ENCODE measurements at places on chromosomes 2 and 18. TPM values are rescaled to one million over a fixed set of nuclear protein-coding genes. Genes with fewer than 3 reads are reported as not detected.

Gene CGREF1
- total RNA-seq: 17.6 TPM

Gene SLC38A11
- total RNA-seq: not detected

Gene ACVR1C
- 8.7 TPM for total RNA-seq

Gene KCNS3
- 0.23 TPM for total RNA-seq

Gene HOXD11
- not detected for total RNA-seq

Gene DYNAP
- not detected for total RNA-seq

Gene TMEM87B
- total RNA-seq: 11.6 TPM

Gene CPS1
- total RNA-seq: 14.1 TPM

Gene GRB14
- total RNA-seq: 11.8 TPM

Gene PTPRN
- 0.25 TPM for total RNA-seq

Gene SPHKAP
- total RNA-seq: 0.42 TPM

Gene SRD5A2
- 0.48 TPM for total RNA-seq

Gene ZBTB7C
- total RNA-seq: 1.5 TPM

Gene SEH1L
- total RNA-seq: 43.7 TPM

Gene XDH
- total RNA-seq: not detected

Gene C2orf66
- not detected for total RNA-seq

DNA sequence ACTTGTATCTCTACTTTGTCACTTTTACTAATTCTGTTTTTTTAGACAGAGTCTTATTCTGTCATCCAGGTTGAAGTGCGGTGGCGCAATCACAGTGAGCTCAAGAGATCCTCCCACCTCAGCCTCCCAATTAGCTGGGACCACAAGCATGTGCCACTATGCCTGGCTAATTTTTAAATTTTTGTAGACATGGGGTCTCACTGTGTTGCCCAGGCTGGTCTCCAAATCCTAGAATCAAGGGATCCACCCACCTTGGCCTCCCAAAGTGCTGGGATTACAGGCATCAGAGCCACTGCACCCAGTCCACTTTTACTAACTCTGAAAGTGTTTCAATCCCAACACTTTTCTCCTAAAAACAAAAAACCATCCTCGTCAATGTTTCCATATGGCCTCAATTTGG, 94.9 kb downstream of the MALT1 start:
- no peak overlapping the region for H3K4me3 ChIP-seq
- H3K36me3 ChIP-seq: no peaks in the 10 kb centered on the region
- peaks cover 3% of the 10 kb centered on the region for H3K4me1 ChIP-seq
- H3K27ac ChIP-seq: no peak overlapping the region
- no peaks in the 10 kb centered on the region for H3K27me3 ChIP-seq
- DNase-seq: no peak

- H3K4me1 ChIP-seq: no peaks in the 10 kb centered on the region
- H3K4me3 ChIP-seq: no peak overlapping the region
- DNase-seq: no peak
- H3K27ac ChIP-seq: no peak overlapping the region
Observed at GRCh38 chr2:235293061-235293460, 200.8 kb upstream of the AGAP1 start.

- no peaks in the 10 kb centered on the region for H3K36me3 ChIP-seq
- no peak for DNase-seq
- no peak overlapping the region for H3K4me3 ChIP-seq
- no peaks in the 10 kb centered on the region for H3K4me1 ChIP-seq
Observed at GRCh38 chr2:142065156-142065555, 65.7 kb downstream of the LRP1B start.

DNA sequence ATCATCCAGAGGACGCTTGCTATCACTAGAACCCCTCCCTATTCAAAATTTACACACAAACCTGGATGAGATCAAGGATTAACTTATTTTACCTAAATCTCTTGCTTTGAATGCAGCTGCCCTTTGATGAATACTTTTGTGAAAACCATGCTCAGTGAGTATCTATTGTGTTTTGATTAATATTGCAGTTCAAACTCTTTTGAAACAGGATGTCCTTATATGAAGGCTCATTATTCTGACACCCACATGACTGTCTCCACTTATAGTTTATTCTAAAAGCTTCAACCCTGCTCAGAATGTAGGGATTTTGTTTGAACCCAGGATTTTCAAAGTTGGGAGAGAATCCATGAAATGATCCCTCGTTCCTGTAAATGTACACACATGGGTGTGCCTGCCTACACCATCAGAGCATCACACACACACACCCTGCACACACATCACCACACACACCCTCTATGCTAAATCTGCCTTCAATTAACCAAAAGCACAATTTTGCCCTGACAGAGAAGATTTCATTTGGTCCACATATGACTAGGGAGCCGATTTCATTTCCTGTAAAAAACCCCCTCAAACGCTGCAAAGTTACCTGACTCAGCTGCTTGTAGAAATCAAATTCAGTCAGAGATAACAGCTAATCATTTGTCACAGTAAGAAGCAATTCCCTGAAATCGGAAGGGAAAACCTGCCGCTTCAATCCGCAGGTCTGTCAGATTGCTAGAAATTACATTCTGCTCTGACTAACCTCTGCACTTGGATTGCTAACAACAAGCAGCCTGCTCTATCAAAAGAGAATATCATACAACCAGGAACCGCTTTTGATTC, 65.2 kb downstream of the ZEB2 start:
- no peaks in the 10 kb centered on the region for H3K36me3 ChIP-seq
- no peak overlapping the region for H3K27ac ChIP-seq
- no peak overlapping the region for H3K4me3 ChIP-seq
- no peak for DNase-seq

DNA sequence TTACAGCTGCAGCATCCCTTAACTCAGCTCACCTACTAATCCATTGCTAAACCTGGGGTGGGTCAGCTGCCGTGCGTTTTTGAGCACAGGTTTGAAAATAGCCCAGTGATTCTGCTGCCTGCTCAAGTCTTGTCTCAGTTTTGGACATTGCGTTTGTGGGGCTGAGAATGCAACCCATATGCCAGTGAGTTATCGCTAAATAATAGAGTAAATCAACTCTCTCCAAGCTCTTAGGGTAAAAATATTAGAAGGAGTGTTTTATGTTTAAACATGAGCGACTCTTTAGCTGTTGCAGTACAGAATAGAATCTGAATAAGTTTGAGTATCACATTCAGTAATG, 2.1 kb downstream of the TSHZ1 start:
- no peaks in the 10 kb centered on the region for H3K27me3 ChIP-seq
- H3K36me3 ChIP-seq: no peaks in the 10 kb centered on the region
- peak overlapping the region; percentile 71 for H3K4me3 ChIP-seq
- DNase-seq: no peak
- peaks cover 12% of the 10 kb centered on the region for H3K4me1 ChIP-seq
- H3K27ac ChIP-seq: peak overlapping the region; percentile 80

DNA sequence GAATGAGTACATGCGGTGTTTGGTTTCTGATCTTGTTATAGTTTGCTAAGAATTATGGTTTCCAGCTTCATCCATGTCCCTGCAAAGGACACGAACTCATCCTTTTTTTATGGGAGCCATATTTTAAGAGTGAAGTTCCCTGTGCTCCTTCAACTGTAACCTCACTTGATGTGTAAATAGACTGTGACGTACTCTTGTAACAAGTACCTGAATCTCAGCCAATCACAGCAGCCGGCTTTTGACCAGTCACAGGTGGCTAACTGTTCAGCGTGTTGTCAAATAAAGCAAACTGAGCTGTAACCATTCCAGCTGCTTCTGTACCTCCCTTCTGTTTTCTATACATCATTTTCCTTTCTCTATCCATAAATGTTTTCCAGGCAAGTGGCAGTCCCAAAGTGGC, 774.3 kb upstream of the HS6ST1 start:
- no peaks in the 10 kb centered on the region for H3K27me3 ChIP-seq
- no peak overlapping the region for H3K4me3 ChIP-seq
- no peak for DNase-seq
- no peaks in the 10 kb centered on the region for H3K4me1 ChIP-seq
- H3K27ac ChIP-seq: no peak overlapping the region

GRCh38 chr2:17733599-17733998, 20.0 kb downstream of the SMC6 start:
- DNase-seq: no peak
- H3K27ac ChIP-seq: no peak overlapping the region
- no peaks in the 10 kb centered on the region for H3K27me3 ChIP-seq

DNA sequence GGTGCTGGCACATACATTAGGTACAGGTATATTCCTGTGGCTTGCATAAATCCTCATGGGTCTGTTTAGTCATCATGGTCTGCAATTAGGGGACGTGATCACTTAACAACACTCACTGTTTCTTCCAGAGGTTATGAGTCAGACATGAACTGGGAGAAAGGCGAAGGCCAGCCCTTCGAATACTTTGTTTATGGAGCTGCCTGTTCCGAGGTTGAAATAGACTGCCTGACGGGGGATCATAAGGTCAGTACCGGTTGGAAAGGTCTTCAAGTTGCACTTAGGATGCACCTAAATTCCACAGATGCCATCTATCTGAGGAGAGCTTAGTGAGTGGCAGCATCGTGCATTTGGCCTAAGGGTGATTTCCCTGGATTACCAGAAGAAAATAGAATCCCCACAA, 76.9 kb downstream of the AOX1 start:
- H3K27ac ChIP-seq: no peak overlapping the region
- H3K4me1 ChIP-seq: no peaks in the 10 kb centered on the region
- H3K36me3 ChIP-seq: no peaks in the 10 kb centered on the region
- no peak overlapping the region for H3K4me3 ChIP-seq
- DNase-seq: no peak
- H3K27me3 ChIP-seq: no peaks in the 10 kb centered on the region

- no peak overlapping the region for H3K27ac ChIP-seq
- no peaks in the 10 kb centered on the region for H3K4me1 ChIP-seq
- no peaks in the 10 kb centered on the region for H3K36me3 ChIP-seq
- no peak for DNase-seq
Observed at GRCh38 chr2:220432645-220433044, 805.2 kb downstream of the SLC4A3 start.

DNA sequence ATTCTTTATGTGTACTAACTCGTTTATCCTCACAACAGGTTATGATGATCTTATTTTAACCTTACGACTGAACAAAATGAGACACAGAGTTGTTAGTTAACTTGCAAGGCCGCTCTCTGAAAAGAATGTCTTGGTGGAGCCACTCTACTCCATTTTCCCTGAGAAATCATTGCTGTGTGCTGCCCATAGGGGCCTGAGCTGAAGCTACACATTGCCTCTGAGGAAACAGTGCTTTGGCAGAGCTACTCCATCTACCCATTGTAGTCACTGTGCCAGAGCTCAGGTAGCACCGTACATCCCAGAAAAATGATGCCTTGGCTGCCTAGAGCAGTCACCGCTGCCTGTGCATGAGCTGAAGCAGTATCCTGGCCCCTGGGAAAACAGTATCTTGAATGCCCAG, 61.6 kb downstream of the GULP1 start:
- no peak overlapping the region for H3K27ac ChIP-seq
- H3K4me3 ChIP-seq: no peak overlapping the region
- no peak for DNase-seq

GRCh38 chr18:75210274-75211001, at the start of gene TSHZ1:
Gene TSHZ1 (plus strand): TSS chr18:75210797. CDS start chr18:75211877, 1,080 bp downstream.
- H3K4me3 ChIP-seq: peak within 1 kb of the TSS; percentile 97
- H3K27ac ChIP-seq: peak within 1 kb of the TSS; percentile 87
- no peaks in the 10 kb centered on the region for H3K36me3 ChIP-seq
- no peaks in the 10 kb centered on the region for H3K27me3 ChIP-seq
- DNase-seq: peak; percentile 72

DNA sequence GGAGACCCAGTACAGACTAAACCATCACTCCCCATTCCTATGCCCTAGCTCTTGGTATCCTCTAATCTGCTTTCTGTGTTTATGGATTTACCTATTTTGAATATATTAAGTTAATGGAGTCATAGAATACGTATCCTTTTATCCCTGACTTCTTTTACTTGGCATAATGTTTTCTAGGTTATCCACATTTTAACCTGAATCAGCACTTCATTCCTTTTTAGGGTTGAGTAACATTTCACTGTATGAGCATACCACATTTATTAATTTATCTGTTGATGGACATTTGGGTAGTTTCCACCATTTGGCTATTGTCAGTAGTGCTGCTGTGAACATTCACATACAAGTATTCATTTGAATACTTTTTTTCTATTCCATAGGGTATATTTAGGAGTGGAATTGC, 157.3 kb upstream of the CTNNA2 start:
- DNase-seq: no peak
- H3K4me3 ChIP-seq: no peak overlapping the region
- H3K27ac ChIP-seq: no peak overlapping the region

DNA sequence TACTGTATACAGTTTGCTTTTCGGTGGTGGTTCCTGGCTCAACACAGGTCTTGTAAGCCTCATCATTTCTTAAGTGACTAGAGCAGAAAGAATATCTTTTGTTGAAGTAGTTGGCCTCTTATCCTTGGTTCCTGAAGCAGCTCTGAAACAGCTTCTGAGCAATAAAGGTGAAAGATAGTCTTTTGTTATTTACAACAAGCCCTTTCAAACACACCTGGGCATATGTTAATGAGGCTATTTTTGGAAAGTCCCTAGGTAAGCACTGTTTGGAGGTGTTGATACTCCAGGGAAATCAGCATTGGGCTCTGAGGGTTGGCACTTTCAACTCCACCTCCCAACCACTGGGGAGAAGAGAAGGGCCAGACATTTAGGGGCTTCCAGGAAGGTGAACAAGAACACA, 211.0 kb downstream of the MCFD2 start:
- DNase-seq: no peak
- peaks cover 13% of the 10 kb centered on the region for H3K4me1 ChIP-seq
- H3K27ac ChIP-seq: no peak overlapping the region
- no peaks in the 10 kb centered on the region for H3K36me3 ChIP-seq
- no peak overlapping the region for H3K4me3 ChIP-seq
- no peaks in the 10 kb centered on the region for H3K27me3 ChIP-seq

DNA sequence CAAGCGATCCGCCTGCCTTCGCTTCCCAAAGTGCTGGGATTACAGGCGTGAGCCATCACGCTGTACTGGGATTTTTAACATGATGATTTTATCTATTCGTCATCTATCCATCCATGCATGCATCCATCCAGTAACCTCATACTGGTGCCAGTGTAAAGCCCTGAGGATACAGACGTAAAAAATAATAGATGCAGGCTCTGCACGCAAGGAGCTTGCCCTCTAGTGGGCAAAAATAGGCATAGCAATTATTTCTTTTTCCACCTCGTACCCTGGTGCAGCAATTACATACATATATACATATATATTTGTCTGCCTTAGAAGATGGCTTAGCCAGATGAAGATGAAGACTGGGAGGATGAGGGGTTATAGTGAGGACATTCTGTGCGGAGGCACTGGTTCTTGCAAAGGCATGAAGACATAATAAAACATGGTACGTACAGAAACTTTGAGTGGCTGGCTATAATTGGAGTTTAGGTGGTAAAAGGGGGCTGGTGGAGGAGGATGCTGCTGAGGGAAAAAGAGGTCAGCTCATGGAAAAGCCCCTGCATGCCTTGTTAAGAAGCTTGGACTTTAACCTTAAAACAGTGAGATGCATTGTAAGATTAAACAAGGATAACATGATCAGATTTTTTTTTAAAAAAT, 19.6 kb upstream of the RPIA start:
- no peak overlapping the region for H3K4me3 ChIP-seq
- H3K27ac ChIP-seq: no peak overlapping the region
- DNase-seq: no peak
- H3K36me3 ChIP-seq: no peaks in the 10 kb centered on the region
- H3K27me3 ChIP-seq: no peaks in the 10 kb centered on the region

- no peak overlapping the region for H3K4me3 ChIP-seq
- H3K36me3 ChIP-seq: no peaks in the 10 kb centered on the region
Observed at GRCh38 chr2:50556934-50557575, 474.9 kb downstream of the NRXN1 start.

- no peaks in the 10 kb centered on the region for H3K27me3 ChIP-seq
- peaks cover 17% of the 10 kb centered on the region for H3K4me1 ChIP-seq
- DNase-seq: no peak
- no peak overlapping the region for H3K27ac ChIP-seq
Observed at GRCh38 chr18:10111944-10112343, 198.1 kb downstream of the VAPA start.

GRCh38 chr2:98772536-98772935, 41.6 kb upstream of the MGAT4A start:
- no peak for DNase-seq
- no peaks in the 10 kb centered on the region for H3K36me3 ChIP-seq
- no peaks in the 10 kb centered on the region for H3K27me3 ChIP-seq
- no peak overlapping the region for H3K27ac ChIP-seq
- no peak overlapping the region for H3K4me3 ChIP-seq
- H3K4me1 ChIP-seq: no peaks in the 10 kb centered on the region

All from ovary (tissue), 10 donors.